Cortex of kidney (tissue), 1 donor: ENCODE measurements at places on chromosomes 2 and 18.

GRCh38 chr2:85376291-85377065 lies 21.9 kb downstream of the ELMOD3 start:
- no peak for DNase-seq

DNA sequence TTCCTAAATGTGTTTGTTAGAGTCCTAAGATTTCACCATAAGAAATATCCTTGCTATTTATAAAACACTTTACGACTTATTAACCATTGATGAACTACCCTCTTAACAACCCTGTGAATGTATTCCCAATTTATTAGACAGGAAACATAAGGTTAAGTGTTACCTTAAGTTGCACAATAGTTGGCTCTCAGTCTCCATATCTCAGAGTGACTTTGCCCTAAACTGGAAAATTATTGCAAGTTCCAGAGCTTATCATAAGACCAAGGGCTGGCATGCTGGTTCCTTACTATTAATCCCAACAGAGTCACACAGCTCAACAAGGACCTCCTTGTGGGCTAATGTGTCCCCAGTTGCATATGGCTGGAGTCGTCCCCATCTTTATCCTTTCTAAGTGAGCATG lies 165.8 kb downstream of the INSIG2 start:
- DNase-seq = no peak

DNA sequence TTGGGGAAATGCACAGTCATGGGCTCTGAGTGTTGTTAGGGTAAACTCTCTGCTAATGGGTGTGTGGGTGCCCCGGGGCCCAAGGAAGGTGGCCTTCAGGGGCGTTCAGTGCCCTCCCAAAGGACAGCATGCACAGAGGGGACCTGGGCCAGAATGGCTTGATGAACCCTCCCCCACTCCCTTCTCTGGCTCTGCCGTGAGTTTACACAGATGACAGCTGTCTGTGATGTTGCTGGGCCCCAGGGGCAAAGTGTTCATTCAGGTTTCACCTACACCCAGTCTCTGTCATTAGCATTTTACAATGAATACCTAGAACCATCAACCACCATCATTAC lies 3.2 kb downstream of the NPPC start:
- DNase-seq = no peak

DNA sequence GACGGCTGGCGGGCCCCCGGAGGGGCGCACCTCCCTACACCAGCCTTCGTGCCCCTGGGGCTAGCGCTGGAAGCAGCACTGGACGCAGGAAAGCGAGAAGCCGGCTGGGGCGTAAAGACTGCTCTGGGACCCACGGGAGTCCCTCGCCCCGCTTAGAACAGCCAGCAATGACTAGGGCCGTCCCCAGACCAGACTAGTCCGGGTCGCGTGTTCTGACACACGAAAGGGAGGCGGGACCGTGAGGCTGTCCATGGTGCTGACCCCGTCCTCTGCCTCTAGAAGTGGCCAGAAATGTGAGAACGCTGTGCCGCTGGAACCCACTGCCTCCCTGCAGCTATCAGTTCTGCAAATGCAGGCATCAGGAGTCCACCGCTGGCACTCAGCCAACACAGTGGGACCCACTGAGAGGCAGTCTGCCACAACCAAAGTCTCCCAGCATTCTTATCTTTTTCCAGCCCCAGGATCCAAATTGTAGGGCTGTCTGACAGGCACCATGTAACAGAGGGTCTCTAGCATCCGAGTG lies at the start of gene UCN:
Gene UCN, minus strand, starts transcription at position 87 of the 523 bp plus-strand sequence. CDS start 550 bp downstream, outside the sequence.
- no peak for DNase-seq

- DNase-seq = no peak
Observed at GRCh38 chr2:59047373-59047995, 806.4 kb upstream of the FANCL start.

GRCh38 chr2:88673363-88673762 lies 18.1 kb upstream of the RPIA start:
- no peak for DNase-seq

DNA sequence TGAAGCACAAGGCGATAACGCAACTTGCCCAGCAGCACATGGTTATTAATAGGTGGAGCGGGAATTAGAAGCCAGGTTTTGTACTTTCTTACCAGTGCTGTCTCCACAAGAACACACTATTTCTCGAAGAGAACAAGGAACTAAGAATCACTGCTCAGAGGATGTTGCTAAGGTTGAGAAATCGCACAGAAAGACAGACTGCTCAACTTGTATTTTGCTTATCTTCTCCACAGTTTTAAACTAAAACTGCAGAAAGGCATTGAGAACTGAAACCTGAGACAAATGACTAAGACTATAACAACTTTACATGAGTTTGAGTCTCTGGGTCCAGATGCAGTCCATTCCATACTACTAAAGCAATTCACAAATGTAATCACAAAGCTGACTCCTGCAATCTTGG lies 6.2 kb downstream of the PRKD3 start:
- DNase-seq = no peak

GRCh38 chr18:26765498-26765897 lies 100.0 kb downstream of the AQP4 start:
- DNase-seq = no peak

- no peak for DNase-seq
Observed at GRCh38 chr2:28696261-28696660, 55.4 kb upstream of the PPP1CB start.

DNA sequence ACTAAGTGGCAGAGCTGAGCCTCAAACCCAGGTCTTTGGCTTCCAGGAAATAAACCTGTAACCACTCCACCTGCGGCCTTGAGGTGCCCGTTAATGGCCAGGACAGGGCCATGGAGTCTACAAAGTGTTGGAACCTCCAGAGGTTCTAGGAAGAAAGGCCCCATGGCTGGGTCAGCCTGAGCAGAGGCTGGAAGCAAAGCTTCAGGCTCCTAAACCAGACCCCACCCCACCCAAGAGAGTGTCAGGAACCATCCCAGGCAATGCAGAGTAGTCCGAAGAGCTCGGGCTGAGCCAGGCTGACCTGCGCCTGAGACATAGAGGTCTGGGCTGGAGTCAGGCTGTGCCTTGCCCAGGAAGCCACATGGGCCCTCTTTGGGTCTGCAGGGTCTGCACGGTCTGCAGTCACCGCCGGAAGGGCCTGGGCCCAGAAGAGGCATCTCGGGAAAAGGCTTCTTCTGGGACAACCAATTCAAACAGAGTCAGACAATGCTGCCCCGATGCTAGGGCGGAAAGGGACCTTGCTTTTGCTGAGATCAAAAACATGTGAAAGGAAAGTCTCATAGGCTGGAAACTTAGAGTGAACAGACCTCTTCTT lies 6.4 kb downstream of the CIB4 start:
- DNase-seq = no peak

DNA sequence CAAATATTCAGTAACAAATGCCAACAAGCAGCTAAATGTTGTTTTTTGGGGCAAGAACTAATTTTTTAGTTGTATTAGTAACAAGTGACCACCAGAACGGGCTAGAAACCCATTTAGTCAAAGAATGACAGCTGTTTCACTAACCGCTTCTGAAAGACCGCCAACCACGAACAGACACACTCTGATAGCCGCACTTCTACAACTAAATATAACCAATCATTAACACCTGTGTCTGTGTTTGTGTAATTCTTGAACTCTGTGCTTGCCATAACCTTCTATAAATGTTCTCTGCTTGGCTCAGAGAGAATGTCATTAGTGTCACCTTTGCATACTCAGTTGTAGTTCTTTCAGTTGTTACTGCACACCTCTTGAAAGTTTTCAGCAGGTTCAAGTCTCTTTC lies 526.3 kb upstream of the LRRTM1 start:
- DNase-seq = no peak

DNA sequence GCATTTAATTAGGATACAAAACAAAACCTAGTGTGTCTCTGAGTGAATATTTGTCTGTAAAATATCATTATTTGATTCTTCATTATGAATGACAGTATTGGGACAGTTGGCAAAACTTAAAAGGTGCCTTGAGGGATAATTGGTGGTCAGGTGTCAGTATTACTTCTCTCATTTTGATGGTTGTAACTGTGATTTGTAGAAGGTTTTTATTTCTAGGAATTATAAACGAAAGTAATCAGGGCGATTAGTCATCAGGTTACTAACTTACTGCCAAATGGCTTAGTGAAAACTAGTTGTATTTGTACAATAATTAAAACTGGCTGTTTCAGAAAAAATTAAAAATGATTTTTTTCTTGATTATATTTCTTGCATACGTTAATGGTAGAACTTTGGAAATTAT lies 117.6 kb downstream of the BIRC6 start:
- no peak for DNase-seq

- no peak for DNase-seq
Observed at GRCh38 chr2:193267496-193268002, 1072.8 kb upstream of the TMEFF2 start.

- DNase-seq = no peak
Observed at GRCh38 chr2:156884216-156884615, 373.3 kb upstream of the GALNT5 start.

DNA sequence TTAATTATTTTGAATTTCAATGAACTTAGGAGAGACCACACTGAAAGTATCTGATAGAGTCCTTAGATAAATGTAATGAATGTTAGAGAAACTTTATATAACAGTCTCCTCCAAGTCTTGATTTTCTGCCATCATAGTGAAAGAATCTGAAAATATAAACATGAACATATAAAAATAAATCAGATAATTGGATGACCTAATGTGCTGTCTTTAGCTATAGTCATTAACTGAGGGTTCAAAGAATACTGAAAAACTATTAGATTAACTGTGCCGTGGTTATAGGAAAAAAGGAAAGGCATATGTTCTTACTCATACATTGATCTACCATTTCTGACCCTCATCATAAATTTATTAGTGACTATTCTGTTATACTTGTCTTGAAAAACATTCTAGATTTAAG lies 47.0 kb upstream of the SPAG16 start:
- DNase-seq = no peak

- DNase-seq = no peak
Observed at GRCh38 chr2:231412618-231412963, 17.1 kb downstream of the B3GNT7 start.

- DNase-seq = no peak
Observed at GRCh38 chr18:24488824-24489493, 28.5 kb downstream of the HRH4 start.

- DNase-seq = no peak
Observed at GRCh38 chr18:12990123-12990475, 1.1 kb upstream of the CEP192 start.

DNA sequence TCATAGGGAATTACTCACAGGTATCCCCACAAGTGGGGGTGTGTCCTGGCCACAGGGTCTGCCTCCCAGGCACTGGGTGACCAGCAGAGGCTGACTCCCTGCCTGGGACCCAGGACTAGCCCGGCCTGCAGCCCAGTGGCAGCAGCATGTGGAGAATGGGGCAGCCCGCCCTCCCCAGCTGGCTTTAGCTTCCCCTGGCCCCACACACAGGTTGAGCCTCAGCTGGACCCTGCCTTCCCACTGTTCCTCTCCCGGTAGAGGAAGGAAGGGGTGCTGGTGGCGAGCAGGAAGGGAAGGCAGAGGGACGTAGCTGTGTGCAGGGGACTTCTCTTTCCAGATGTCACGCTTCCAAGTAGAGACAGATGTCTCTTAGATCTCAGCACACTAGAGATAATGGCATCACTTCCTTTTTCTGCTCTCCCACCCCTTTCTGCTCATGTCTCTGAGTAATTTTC lies 51.4 kb downstream of the EMILIN2 start:
- DNase-seq = no peak

DNA sequence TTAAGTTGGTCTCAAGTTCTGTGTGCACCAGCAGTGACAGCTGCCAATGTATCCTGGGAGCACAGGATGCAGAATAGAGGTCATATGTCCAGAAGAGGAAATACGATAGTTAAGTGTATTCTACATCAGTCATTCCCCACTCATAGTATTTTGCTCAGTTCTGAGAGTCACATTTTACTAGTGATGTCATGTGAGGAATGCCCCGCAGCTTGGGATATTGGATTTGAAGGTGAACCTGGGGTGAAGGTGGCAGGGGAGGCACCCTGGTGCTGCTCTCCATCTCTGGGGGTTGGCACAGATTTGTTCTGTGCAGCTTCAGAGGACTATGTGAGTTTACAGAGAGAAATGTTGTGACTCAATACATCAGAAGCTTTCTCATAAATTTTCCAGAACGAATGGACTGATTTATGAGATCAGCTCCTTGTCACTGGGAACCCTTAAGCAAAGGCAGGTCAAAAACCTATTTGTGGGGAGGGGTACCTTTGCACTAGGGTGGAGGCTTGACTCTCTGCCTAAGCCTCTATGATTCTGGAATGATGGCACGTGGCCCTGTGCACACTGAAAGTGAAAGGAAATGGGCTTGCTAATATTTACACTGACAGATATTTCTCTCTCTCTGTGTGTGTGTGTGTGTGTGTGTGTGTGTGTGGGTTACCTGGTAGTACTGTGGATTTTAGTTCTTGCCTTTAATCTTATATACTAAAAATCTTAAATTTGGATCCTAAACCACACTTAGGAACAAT lies 95.9 kb downstream of the NEB start:
- DNase-seq = no peak

GRCh38 chr2:16798472-16798871 lies 132.8 kb upstream of the CYRIA start:
- no peak for DNase-seq

- DNase-seq = no peak
Observed at GRCh38 chr2:42169874-42170521, 845 bp downstream of the EML4 start.

DNA sequence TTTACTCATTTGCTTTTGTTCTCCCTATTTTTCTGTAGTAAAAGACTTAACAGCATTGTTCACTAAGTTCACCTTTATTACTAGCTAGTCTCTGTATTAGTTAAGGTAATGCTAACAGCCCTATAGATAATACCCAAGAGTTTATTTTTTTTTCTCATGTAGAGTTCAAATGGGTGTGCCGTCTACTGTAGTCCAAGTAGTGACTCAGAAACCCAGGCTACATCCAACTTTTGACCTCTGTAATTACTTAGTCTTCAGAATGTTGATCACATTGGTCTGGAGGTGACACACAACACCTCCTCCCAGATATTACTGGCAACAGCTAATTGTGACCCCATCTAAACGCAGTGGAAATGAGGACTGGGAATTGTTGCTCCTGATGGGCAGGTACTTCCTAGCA lies 7.7 kb downstream of the COQ10B start:
- DNase-seq = no peak

GRCh38 chr2:187873132-187873531 lies 318.9 kb upstream of the TFPI start:
- no peak for DNase-seq

- DNase-seq = no peak
Observed at GRCh38 chr2:183605440-183605839, 481.2 kb downstream of the NUP35 start.

GRCh38 chr2:191724015-191724414 lies 46.1 kb downstream of the NABP1 start:
- no peak for DNase-seq

DNA sequence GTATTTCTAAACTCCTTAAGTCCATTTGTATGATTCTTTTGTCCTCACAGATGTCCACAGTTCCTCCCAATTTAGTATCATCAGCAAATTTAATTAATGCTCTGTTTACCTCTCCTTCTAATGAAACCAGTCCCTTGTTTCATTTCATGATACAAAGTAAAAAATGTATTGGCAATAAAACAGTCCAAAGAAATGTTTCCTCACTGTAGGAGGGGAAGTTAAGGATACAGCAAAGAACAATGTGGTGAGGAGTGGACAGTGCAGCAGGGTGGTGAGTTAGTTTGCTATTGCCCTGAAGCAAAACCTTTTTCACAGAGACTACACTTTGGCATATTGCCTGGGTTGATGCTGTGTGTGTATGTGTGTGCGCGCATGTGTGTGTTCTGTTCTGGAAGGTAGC lies 401.5 kb downstream of the ARHGAP15 start:
- no peak for DNase-seq

- no peak for DNase-seq
Observed at GRCh38 chr2:80078290-80079036, 226.1 kb downstream of the LRRTM1 start.
